ENCODE measurements at places on chromosomes 4 and X.

GRCh38 chr4:86679441-86679840 lies 85.3 kb downstream of the PTPN13 start:
- no peak for DNase-seq

DNA sequence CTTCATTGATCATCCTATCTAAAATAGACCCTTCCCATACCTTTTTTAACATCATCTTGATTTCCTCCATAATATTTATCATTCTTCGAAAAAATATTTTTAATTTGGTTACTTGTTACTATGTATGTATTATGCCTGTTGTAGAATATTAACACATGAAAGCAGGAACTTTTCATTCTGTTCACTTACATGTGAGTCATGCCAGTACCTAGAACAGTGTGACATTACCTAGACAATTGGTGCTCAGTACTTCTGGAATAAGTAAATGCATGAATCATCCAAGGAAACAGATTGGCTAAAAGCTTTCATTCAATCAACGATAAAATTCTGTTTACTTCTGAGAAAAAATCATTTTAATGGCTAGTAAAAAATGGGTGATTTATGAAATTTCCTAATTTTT lies 76.4 kb downstream of the CXXC4 start:
- DNase-seq, result no peak

GRCh38 chr4:184352891-184353290 lies 121.5 kb downstream of the IRF2 start:
- no peak for DNase-seq

DNA sequence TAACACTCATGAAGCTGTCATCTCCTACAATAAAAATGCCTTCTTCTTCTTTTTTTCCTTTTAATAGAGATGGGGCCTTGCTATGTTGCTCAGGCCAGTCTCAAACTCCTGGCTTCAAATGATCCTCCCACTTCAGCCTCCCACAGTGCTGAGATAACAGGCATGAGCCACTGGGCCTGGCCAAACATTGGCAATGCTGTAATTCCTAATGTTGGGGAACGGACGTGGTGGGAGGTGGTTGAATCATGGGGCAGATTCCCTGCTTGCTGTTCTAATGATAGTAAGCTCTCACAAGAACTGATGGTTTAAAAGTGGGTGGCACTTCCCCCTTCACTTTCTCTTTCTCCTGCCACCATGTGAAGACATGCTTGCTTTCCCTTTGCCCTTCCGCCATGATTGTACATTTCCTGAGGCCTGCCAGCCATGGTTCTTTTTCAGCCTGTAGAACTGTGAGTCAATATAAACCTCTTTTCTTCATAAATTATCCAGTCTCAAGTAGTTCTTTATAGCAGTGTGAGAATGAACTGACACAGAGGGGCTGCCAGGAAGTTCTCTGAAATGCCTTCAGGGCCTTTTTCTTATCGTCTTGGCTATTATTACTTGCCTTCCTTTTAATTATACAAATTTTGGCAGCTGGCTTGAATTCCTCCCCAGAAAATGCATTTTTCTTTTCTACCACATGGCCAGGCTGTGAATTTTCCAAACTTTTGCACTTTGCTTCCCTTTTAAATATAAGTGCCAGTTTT lies 93.0 kb downstream of the CENPC start:
- no peak for DNase-seq

GRCh38 chrX:19332983-19333382 lies 10.7 kb upstream of the PDHA1 start:
- DNase-seq, result no peak

DNA sequence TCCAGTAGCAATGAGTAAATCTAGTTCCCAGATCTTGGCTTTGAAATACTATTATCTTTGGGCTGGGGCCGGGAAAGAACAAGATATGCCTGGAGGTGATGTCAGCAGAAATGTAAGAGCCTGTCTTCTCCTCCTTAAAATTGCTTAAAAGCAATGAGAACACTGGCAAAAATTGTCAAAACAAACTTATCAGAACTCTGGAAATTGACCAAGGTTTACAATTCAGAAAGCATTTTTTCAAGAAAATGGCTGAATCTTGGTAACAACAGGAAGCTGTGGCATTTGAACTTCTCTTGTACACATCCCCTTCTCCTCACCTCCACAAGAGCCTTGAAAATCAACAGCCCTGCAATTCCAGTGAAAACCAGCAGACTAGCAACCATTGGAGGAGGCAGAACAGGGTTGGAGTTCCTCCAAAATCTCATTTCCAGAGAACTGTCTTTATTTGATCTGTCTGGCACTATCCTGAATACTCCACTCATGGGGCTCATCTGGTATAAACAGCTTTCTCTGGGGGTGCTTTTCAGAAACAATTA lies 13.5 kb downstream of the TIMP1 start:
- no peak for DNase-seq

DNA sequence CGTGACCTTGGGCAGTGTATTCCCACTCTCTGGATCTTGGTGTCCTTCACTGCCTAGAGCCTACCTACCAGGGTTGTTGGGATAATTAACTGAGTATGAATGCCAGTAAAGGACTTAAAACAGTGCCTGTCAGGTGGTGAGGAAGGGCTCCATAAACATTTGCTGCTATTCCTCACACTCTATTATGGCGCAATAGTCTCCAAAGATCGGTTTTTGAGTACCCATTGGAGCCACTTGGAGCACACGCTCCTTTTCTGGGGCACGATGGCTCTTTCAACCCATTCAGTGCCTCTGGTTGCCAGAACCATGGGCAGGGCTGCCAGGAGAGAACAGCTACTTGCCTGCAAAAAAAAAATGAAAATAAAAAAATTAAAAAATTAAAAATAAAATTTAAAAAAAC lies 296.6 kb upstream of the PPARGC1A start:
- DNase-seq, result no peak

- DNase-seq, result peak; percentile 48
These were observed 9.5 kb downstream of the AMBN start for GRCh38 chr4:70601422-70602039.

DNA sequence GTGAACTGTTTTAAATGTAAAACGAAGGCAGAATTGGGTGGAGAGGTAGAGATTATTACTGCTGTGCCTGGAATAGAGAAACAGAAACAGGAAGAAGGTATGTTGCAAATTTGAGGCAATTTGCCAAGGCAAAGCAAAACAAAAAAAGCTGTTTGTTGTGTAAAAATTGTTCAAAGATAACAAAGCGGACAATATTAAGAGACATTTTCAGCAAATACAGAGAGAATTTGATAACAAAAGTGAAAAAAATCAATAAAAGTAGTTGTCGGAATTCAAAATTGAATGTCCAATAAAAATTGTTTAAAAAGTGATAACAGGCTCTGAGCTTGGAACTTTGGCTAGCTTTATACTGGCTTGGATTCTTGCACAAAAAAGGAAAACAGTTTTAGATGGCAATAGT lies 14.4 kb upstream of the SMS start:
- no peak for DNase-seq

- DNase-seq, result no peak
These were observed 53.1 kb downstream of the GAK start for GRCh38 chr4:878796-879728.

DNA sequence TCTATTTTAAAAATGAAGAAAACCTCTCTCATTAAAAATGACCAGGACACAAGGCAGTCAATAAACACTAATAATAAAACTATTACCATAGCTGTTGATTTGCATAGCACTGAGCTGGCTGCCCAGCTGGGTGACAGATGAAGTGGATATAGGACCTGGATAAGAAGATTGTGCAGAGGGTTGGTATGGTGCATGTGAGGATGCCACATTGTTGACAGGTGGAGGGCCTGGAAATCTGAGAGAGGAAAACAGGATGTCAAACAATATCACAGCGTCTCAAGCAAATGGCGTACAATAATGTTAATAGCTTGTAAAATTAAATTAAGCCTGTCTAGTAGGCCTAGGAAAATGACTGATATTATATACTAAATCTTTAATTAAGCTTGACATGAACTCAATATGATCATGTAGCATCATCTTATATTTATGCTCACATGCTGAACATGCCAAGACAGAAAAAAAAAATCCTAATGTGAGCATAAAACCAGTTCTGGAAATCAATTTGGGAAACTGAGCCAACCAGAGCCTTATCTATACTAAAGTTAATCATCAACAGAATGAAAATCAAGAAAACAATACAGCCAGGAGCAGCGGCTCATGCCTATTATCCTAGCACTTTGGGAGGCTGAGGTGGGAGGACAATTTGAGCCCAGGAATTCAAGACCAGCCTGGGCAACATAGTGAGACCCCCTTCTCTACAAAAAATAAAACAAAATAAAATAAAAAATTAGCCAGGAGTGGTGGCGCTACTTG lies 18.6 kb downstream of the SEC24D start:
- no peak for DNase-seq

- no peak for DNase-seq
These were observed 240.3 kb downstream of the ANK2 start for GRCh38 chr4:113289766-113290165.

DNA sequence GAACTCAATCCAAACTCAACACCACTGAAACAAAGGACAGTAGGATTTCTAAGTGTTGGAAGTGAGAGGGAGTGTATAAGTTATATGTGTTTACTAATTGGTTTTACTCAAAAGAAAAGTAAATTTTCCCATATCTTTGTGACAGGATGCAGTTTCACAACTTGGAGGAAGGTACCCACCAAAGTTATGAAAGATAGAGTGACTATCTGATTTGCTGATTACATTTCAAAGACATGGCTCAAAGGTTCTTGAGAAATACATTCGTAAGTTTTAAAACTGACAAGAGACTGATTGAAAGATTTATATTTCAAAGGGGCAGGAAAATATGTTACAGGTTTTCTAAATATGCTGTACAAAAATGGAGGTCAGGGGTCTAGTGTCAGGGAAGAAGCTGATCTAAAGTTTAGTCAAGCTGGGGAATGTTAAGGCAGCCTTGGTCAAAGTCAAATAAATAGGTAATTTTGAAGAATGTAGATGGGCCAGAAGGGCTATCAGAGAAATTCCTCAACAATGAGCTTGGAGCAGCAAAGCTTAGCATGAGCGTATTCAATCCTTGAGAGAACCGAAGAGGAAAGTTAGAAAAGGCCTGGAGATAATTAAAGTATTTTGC lies 9.7 kb upstream of the COMMD8 start:
- DNase-seq, result no peak

DNA sequence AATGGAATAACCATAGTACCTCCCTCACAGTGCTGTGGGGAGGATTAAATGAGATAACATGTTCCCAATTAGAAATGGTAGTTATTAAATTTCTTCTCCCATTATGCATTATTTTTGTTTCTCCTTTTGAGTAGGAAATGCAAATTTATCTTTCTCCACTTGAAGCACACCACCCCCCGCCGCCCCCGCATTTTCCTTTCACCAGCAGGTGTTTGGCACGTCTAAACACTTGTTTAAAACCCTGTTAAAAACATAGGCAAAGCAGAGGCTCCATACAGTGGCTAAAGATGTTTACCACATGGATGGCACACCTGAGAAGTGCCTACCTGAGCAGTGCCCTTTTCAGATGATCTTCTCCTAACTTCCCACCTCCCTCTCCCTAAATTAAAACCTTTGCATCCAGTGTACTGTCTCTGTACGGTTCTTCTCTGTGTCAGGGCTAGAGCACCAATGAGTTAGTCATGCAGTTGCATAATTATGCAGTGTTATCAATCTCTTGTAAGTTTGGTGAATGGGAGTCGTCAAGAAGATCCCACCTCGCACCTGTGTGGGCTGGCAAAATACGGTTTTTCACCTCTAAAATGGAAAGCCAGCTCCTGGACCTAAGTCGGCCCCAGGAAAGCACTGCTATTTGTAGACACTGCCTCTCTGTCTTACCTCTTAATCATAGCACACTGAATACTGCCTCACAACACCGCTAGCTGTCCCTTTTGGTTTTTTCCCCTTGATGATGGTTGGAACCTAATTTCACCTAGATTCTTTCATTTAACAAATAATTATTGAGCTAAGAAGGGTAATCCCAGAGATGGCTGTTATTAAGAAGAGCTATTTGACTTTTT lies 122.0 kb downstream of the CT47B1 start:
- no peak for DNase-seq

- DNase-seq, result no peak
These were observed 36.4 kb upstream of the OGT start for GRCh38 chrX:71496476-71496875.

DNA sequence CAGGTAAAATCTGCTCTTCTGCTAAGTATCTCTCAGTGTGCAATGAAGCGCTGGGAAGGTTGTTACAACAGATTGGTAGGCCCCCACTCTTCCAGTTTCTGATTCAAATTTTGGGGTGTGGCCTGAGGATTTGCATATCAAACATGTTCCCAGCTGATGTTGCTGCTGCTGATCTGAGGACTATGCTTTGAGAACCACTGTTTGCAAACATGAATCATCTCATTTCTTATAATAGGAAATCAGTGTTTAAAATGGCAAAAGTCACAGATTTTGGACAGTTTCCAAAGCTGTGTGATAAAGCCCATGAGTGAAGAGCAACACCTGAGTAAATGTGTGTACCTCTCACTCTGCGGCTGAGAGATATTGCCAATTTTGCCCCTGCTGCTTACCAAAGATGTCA lies 36.2 kb upstream of the NDNF start:
- no peak for DNase-seq

DNA sequence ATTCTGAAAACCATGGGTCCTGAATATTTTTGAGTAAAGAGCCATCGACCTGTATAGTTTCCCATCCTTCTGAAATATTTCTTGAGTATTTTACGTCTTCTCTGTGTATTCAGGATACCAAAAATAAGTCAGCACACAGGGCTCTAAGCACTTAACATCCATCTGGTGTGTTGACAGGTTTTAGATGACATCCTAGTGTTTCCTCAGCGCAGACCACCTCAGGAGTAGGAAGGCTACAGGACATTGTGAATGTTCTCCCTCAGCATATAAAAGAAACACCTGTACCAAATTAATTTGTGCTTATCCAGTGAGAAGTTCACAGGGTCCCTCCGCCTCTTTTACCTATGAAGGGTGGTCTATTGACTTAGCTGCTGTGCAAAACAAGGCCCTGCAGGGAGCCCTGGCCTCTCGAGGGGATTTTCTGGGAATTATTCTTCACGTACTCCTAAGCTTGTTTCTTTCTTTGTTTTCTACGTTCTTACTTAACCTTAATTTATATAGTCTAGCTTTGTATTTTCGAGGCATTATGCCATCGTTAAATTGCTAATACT lies 241.8 kb downstream of the FBXO8 start:
- DNase-seq, result no peak

- DNase-seq, result no peak
These were observed 1066.8 kb upstream of the ADGRL3 start for GRCh38 chr4:60133375-60133774.

- DNase-seq, result peak; percentile 65
These were observed at the start of gene TBC1D8B for GRCh38 chrX:106802388-106803275. Gene TBC1D8B, plus strand, starts transcription at chrX:106802673. Its CDS starts 181 bp downstream, at chrX:106802854.

GRCh38 chr4:82372517-82373485 lies 990 bp downstream of the HNRNPD start:
- peak; percentile 68 for DNase-seq

- DNase-seq, result no peak
These were observed 85.0 kb downstream of the RCHY1 start for GRCh38 chr4:75429208-75429607.

- no peak for DNase-seq
These were observed 64.4 kb downstream of the SHROOM3 start for GRCh38 chr4:76499461-76499860.

GRCh38 chr4:4758681-4759080 lies 100.8 kb upstream of the MSX1 start:
- no peak for DNase-seq

Data from kidney capillary endothelial cell (primary cell).